ENCODE measurements at places on chromosomes 1 and 21.

- DNase-seq, result no peak
These were observed 80.2 kb upstream of the CHODL start for GRCh38 chr21:18164483-18164882.

- no peak for DNase-seq
These were observed 18.8 kb downstream of the OPRD1 start for GRCh38 chr1:28830814-28831213.

DNA sequence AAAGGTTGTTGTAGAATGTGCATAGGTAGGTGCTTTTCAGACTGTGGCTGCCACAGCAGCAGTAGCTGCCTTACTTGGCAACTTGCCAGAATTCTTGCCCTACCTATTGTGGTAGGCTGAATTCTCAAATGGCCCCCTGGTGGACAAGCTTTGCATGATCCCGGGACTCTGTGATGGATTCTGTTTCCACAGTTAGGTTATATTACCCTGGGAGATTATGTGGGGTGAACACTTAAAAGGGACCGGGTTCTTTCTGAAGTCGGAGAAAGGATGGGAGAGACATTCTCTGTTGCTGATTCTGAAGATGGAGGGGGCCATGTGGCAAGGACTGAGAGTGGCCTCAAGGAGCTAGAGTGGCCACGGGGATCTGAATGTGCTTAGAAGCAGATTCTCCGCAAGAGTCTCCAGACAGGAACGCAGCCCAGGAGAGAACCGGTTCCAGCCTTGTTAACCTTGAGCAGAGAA, 32.1 kb upstream of the KCNE1 start:
- no peak for DNase-seq

DNA sequence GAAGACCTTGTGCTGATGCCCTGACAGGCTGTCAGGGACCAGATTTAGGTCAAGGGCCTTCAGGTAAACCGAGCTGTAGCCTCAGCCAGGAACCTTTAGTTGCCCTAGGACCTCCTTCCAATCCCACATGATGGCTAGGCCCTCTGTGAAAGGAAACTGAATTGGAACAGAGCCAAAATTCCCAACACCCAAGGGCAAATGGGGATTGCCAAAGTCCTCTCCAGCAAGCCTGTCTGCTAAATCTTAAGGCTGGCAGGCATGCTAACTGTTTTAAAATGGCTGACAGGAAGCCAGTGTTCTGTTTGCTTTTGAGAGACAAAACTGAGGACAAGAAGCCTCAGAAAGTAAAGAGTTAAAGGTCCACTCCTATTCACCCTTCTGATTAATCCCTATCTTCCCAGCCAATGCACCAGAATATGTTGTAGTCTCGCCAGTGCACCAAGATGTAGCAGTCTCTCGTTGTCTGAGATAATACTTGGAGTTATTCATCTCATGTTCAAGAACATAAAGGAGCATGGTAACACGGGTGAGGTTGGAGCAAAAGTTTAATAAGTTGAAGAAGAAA, 35.1 kb downstream of the MSTO1 start:
- no peak for DNase-seq
